Activated T-helper 2 cell treated with anti-CD3 and anti-CD28 coated beads, Interferon-gamma antibody, Interleukin-2, Interleukin-4, amounts not matched to agents 10 μg/mL and 5 μg/mL and 100 μg/mL, durations not matched to agents 14 hours and 24 hours and 36 hours (primary cell): ENCODE measurements at places on chromosomes 2 and 18. TPM values are rescaled to one million over a fixed set of nuclear protein-coding genes. Genes with fewer than 3 reads are reported as not detected.
A peak's percentile ranks its signal among the peaks of the same experiment; 100 is the strongest.

GRCh38 chr2:10877651-10878111, 34.1 kb upstream of the KCNF1 start:
- DNase-seq: no peak

GRCh38 chr2:30162806-30163205, 16.0 kb downstream of the YPEL5 start:
- DNase-seq: no peak

DNA sequence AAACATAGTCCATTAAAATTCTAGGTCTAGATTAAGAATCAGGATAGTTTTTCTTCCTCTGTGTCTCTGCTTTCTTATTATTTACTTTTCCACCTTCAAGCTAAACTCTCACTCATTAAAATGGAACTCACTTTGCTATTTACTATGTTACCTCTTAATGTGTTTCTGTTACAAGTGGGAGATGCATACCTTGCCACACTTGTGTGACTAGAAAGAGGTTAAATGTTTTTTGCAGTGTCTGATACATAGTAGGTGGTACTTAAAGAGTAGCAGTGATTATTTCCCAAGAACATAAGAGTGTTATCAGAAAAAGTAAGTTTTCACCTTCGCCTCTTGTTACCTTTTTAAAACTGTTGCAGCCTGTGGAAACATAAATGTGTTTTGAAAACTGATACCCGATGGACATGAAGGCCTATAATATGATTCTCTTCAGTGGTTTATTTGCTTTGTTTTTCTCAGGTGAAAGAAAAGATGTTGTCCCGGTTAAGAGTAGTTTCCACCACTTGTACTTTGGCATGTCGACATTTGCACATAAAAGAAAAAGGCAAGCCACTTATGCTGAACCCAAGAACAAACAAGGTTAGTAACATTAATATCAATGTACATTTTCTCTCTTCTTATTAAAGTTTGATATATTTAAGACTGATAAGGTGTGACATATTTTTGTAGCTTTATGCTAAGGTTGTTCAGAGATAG, 16.6 kb downstream of the ME2 start:
- no peak for DNase-seq

- peak; percentile 46 for DNase-seq
These were observed 32.2 kb downstream of the ZAP70 start for GRCh38 chr2:97745474-97746174.

- no peak for DNase-seq
These were observed 106.2 kb downstream of the MREG start for GRCh38 chr2:215907147-215907546.

DNA sequence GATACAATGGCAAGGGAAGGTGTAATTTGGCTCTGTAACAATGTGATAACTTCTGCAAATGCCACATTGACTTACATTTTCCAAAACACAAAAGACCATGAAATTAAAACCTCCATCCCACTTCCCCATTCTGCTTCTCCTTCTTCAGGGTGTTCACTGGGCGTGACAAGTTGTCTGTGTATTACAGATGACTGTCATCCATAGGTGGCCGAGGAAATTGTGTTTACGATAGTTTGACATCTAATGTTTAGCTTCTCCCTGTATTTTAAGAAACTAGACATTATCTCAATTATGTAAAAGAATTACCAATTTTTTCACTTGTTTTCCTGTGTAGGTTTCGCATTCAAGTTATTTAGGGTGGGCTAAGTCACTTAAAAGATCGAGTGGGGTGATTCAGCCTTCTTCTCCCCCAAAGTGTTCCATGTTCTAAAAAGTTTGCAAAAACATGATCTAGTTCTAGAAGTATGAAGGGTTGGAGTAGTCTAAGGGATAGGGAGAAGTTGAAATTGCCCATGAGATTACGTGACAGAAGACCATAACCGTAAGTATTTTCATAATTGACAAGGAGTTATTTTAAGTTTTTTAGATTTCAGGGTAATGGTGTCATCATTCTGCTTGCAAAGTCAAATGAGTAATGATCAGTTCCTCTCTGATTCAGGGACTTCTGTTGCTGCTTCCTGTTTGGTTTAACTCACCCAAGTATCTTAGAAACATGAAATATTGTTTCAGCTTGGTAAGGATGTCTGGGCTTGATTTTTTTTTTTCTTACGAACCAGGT, 25.2 kb upstream of the CYTIP start:
- no peak for DNase-seq

DNA sequence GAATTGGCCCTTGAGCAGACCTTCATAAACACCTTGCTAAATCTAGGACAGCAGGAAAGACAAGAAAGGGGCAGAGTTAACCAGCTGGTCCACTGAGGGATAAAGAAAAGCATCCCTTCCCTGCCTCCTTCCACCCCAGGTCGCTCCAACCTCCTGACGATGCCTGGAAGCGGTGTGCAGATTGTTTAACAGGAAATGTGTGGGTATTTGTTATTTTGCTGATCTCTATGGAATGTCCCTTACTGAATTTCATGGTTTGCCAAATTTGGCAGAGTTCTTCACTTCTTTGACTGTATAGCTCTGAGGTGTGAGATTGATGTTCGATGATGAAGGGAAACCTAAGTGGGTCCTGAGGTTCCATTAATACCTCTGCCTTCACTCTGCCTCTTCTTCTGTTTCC, 72.9 kb downstream of the MAP3K20 start:
- DNase-seq: no peak

DNA sequence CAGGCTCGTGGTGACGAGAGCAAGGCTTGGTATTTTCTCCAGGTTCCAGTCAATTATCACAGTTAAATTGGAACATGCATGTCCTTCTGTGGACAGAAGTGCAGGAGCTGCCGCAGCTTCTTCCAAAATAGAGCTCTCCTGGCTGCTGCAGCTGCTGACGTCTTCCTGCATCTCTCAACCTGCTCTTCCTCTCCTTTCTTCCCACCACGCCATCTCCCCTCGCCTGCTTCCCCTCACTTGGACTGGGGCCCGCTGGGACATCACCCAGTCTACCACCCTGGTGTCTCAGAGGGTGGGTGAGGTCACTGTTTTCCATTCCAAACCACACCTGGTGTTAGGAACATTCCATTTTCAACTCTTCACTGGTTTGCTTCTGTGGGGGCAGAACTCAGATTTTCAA, 41.4 kb downstream of the SPP2 start:
- DNase-seq: no peak

GRCh38 chr2:113112871-113113270, 14.5 kb upstream of the IL1RN start:
- no peak for DNase-seq

GRCh38 chr2:48750128-48750739, 5.3 kb downstream of the LHCGR start:
- no peak for DNase-seq

- DNase-seq: no peak
These were observed 308.3 kb downstream of the DLGAP1 start for GRCh38 chr18:4146797-4147196.

DNA sequence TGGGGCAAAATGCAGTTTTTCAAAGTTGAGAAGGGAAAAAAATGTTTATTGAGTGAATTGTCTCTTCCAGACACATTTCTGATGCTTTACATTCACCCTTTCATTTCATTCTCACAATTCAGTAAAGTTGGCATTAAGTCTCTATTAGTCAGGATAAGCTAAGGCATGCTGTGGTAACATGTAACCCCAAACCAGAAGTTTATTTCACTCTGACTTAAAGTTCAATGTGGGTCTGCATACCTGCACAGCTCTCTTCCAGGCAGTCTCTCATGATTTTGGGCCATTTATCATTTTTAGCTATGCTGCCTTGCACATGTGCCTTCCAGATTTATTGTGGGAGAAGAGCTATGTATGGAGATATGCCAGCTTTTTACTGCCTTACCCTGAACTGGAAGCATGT, 48.0 kb downstream of the DDX18 start:
- no peak for DNase-seq

DNA sequence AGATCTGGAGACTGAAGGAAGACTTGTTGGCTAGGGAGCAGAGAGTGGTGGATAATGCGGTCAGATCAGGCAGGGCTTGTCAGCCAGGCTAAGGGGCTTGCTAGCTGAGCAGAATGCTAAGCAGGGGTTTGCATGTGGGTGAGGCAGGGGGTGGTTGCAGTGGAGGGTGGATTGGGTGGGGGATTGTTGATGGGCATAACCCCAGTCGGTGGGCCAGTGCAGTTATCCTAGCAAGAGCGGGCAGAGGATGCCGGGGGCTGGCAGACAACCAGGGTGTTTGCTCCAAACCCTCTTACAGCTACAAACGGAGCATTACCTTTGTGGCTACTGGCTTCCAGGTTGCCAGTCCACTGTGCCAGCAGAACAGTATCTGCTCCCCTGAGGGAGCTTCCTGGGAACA, 131.5 kb upstream of the LGALSL start:
- no peak for DNase-seq

- no peak for DNase-seq
These were observed 301.3 kb upstream of the RAB12 start for GRCh38 chr18:8307960-8308359.

DNA sequence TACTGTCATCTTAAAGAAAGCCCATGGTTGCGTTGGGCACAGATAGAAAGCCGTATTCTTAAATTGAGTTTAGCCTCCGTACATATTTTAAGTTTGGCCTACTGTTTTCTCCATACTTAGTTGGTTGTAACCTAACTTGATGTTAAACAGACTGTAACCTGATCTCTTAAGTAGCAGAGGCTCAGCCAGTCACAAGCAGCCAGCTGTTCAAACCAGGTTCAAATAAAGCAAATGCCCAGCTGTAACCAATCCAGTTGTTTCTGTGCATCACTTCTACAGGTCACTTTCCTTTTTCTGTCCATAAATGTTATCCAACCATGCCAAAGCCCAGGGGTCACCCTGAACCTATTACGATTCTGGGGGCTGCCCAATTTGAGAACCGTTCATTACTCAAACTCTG, 10.0 kb upstream of the THADA start:
- no peak for DNase-seq

GRCh38 chr18:54774423-54774822, 53.9 kb upstream of the RAB27B start:
- DNase-seq: no peak

GRCh38 chr2:101624706-101625332, 72.7 kb upstream of the MAP4K4 start:
- no peak for DNase-seq

DNA sequence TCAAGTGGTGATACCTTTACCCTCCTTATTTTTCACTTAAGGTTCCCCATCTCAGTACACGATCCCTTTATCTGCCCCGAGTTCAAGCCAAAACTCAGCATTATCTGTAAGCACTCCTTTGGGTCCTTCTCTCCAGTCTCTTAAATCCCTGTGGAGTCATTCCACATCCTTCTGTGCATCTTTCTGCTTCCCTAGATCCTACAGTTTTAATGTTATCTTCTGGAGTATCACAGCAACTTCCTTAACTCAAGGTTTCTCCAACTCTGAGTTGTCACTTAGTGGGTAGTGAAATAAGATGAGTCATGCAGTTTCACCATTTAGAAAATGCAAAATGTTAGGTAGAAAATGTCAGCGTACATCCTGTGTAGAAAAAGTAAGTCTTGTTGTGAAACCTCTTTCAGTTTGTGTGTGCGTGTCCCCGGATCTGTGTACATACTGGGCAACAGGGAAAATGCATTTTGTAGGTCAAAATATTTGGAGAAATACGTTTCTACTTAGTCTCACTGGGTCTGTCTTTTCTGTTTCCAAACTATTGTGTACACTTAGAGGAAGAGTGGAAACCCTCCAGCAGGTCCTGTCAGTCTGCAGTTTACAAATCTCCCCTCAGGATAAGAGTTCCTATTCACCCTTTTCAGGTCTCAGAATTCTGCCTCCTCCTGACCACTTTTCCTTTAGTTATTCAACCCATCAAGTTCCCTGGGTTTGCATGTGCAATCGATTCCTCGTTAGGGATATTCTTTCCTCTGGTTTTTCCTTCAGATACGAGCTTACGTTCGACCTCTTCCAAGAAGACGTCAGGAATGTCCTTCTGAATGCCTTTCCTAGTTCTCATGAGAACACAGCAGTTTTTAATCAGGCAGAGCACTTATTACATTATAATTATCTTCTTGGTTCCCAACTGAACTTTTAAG, 154.8 kb downstream of the TGIF1 start:
- DNase-seq: no peak

DNA sequence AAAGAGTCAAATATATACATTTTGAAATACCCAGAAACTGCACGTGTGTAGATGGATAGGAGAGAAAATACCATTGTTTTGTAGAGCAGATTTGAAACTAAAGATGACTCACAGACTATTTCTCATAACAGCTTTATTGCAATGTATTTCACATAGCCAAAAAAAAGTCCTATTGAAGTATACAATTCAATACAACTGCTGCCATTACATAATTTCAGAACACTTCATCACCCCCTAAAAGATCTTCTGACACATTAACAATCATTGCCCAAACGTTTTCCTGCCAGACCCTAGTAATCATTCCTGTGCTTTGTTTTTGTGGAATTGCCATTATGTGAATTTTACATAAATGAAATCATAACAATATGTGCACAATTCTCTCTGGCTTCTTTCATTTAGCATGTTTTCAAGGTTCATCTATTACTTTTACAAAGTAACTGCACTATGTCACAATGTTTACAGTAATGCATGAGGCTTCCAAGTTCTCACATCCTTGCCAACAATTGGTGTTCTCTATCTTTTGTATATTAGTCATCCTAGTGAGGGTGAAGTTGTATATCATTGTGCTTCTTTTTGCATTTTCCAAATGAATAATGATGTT, 378.6 kb upstream of the CWC22 start:
- DNase-seq: no peak

DNA sequence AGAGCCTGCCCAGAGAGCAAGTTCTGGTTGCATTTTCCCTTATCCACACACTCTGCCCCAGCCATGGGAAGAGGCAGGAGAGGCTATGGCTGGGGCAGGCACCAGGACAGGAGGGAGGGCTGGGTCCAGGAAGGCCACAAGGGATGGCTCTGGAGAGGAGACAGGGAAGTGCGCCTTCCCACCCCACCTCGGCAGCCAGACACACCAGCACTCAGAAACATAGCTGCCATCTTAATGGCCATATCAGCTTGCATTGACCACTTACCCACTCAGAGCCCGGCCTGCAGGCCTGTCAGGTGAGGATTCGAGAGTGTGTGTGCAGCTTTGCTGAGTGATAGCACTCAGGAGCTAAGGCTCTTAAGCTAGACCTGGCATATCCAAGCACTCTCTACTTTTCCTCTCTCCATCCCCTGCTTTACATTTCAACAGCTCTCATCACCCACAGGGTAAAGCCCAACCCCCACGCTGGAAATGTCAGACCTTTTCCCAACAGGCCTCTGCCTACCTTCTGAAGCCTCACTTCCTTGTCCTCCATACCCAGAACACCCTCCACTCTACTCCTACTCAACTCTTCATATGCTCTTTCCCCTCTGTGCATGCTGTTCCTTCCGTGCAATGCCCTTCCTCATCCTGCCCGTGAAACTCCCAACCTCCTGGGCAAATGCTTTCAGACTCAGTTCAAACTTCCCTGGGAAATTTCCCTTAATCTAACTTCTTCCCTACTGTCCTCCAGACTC, 147.9 kb downstream of the TNS1 start:
- no peak for DNase-seq

Gene ZC3H6
- total RNA-seq: 8.0 and 8.2 TPM in 2 replicates

Gene IL1RL1
- total RNA-seq: 10.7 and 11.1 TPM in 2 replicates

Gene TXNDC2
- 0.21 and 0.39 TPM in 2 replicates for total RNA-seq

Gene INO80C
- total RNA-seq: 34.9 and 35.9 TPM in 2 replicates

Gene ITGAV
- 9.8 and 10.6 TPM in 2 replicates for total RNA-seq

Gene SULT1C4
- total RNA-seq: not detected in 2 replicates

Gene TDRD15
- not detected in 2 replicates for total RNA-seq

Gene ZNF513
- 11.7 and 12.8 TPM in 2 replicates for total RNA-seq

Gene GALNT3
- 21.3 and 21.6 TPM in 2 replicates for total RNA-seq
